ENCODE measurements at places on chromosomes 4 and X.

DNA sequence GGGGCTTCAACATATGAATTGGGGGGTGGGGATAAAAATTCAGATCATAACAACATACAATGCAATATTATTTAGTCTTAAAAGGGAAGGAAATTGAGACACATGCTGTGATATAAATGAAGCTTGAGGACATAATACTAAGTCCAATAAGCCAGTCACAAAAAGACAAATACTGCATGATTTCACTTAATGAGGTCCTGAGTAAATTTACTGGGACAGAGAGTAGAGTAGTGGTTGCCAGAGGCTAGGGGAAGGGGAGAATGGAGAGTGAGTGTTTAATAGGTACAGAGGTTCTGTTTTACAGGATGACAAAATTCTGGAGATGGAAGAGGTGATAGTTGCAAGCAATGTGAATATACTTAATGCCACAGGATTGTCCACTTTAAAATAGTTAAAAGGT, 89.2 kb upstream of the RAPGEF2 start:
- no peak for DNase-seq

- no peak for DNase-seq
These were observed 2.6 kb upstream of the UXT start for GRCh38 chrX:47661539-47661938.

- peak; percentile 67 for DNase-seq
These were observed at the start of gene SH3BP2 for GRCh38 chr4:2792711-2793585. SH3BP2 (plus strand) TSS chr4:2793085; CDS start chr4:2820618, 27,533 bp downstream.

DNA sequence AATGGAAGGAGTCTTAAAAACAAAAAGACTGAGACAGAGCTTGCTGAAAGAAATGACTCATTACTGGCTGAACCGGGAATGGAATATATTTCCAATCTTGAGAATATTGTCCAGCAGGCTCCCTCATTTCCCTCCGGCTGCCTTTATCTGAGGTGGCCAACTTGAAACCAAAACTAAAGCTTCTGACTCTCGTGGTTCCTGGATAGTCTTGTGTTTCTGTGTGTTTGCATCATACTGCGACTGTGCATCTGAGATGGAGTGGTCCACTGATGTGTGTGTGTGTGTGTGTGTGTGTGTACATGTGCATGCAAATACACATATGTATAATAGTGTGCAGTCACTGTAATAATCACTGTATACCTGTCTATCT, 145.6 kb upstream of the SCML1 start:
- DNase-seq = peak; percentile 4

DNA sequence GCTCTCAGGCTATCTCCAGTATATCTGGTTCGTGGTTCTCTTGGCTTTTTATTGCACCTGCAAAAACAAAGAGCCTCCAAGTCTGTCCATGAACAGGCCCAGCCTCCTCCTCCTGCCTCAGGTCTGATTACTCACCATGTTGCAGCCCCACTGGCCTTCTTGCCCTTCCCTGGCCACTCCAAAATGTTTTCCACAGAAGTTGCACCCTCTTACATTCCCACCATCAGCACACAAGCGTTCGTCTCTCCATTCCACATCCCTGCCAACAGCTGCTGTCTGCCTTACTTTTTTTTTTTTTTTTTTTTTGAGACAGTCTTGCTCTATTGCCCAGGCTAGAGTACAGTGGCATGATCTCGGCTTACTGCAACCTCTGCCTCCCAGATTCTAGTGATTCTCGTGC, 86.7 kb downstream of the RFC1 start:
- DNase-seq = no peak

GRCh38 chr4:54215379-54216077, 13.6 kb upstream of the PDGFRA start:
- DNase-seq = no peak

DNA sequence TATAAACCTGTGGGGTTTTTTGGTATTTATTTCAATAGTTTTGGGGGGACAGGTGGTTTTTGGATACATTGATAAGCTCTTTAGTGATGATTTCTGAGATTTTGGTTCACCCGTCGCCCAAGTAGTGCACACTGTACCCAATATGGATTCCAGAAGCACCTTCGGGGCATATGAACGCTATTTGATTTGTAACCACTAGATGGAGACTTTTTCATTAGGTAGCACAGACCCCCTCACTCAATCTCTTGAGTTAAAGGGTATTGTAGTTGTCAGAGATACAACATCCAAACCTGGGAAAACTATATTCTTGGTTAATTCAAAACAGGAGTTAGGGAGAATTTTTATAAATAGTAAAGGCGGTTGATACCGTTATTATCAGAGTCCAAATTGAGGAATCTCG, 79.8 kb downstream of the SPANXN3 start:
- DNase-seq = no peak

DNA sequence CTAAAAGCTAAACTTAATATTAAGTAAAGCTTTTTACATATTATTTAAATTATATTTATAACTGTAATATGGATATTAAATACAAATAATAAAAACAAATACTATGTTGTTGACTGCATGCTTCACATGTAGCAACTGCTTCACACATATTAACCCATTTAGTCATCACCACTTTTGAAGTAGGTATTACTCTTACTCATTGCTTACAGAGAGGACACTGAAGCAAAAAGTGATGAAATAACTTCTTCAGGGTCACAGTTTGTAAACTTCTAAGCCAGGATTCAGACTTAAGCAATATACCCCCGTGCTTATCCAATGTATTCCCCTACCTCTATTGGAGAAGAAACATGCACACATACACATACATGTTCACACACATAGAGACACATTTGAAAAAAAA, 166.6 kb downstream of the DKK2 start:
- no peak for DNase-seq

DNA sequence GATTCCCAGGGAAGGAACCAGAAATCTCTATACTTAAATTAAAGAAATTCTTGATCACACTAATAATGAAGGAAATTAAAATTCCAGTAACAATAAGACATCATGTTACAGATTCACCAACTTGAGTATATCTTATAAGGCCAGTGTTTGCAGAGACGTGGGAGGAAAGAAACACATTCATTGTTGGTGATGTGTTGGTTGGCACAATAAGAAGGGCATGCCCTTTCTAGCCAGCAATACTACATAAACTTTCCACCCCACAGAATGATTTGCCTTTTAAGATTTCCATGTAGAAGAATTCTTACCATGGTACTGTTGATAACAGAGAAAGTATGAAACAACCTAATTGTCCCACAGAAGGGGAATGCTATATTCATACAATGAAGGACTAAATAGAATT, 581.5 kb downstream of the STIM2 start:
- DNase-seq = no peak

- DNase-seq = no peak
These were observed 47.9 kb upstream of the RGN start for GRCh38 chrX:47030339-47030738.

GRCh38 chr4:185358514-185358913, 37.2 kb downstream of the LRP2BP start:
- no peak for DNase-seq

DNA sequence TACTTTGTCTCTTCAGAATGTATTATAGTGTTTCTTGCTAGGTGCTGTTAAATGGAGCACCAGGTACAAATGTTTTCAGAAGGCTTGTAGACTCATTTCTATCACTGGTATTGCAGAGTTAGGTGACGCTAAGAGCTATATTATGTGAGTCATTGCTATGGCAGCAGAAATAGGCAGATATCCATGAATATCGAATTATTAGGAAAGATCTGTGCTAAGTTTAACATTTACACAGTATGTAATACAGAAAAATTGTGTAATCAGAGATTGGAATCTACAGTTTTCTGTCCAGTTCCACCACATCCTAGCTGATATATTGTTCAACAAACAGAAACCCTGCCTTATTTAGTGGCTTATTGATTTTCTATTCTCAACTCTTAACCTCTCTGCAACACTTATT, 1025.5 kb downstream of the STIM2 start:
- no peak for DNase-seq

- no peak for DNase-seq
These were observed 66.0 kb upstream of the PLAC8 start for GRCh38 chr4:83180431-83180968.

DNA sequence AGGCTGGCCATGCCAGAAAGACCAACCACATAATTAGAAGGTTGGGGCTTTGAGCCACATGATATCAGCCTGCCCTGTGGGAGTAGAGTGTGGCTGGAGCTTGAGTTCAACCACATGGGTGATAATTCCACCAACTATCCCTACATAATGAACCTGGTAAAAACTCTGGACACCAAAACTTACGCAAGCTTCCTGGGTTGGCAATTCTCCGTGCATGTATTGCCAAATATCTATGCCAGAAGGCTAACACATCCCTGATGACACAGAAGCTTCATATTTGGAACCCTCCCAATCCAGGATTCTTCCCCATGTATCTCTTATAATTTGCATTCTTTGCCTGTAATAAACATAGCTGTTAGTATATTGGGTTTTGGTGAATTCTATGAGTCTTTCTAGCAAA, 68.2 kb downstream of the FUNDC1 start:
- no peak for DNase-seq

DNA sequence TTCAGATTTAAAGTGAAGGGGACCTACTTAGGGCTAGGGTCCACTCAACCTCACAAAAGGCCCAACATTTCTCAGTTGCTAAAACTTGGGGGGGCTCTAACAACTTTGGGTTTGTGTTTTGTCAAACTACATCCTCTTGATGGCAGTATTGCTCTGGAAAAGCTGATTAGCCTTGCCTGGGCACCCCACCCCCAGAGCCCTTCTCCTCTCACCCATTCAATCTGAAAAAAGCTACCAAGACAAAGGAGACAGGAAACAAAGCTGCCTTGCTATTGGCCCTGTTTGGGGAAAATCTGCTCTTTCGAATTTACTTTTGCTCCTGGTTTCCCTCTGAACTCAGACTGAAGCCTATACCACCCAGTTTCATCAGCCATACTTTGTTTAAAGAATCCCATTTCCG, 195.2 kb upstream of the STK26 start:
- peak; percentile 56 for DNase-seq

DNA sequence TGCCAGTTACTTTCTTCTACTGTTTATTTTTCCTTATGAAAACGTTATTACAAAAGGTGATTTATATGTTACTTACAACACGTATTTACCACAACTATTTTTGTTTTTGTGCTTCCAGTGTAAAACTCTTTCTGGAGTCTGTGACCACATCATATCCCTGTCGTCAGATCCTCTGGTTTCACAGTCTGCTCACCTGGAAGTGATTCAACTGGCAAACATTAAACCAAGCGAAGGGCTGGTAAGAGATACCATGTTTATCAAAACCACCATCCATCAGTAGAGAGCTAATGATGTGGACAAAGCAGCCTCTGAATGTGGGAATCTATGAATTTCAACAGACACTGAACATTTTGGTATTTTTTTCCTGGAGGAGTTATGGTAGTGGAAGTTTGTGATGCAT, 116.1 kb downstream of the CNKSR2 start:
- no peak for DNase-seq

DNA sequence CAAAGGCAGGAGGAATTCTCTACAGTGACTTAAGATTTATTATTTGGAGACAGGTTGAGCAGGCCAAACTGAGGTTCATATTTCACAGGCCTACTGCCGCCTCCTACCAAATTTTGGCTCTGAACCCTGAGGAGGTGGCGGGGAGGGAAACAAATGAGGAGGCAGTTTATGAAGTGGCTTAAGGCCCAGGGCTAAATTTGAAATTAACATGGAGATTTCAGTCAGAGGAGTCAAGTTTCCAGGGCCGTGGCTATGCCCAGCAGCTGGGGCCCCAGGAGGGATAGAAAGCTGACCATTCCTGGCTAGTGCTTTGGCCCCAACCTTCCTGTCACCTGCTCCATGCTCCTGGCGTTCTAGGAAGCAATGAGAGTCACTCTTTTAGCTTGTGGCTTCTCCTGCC, 73.4 kb upstream of the ARHGAP36 start:
- no peak for DNase-seq

DNA sequence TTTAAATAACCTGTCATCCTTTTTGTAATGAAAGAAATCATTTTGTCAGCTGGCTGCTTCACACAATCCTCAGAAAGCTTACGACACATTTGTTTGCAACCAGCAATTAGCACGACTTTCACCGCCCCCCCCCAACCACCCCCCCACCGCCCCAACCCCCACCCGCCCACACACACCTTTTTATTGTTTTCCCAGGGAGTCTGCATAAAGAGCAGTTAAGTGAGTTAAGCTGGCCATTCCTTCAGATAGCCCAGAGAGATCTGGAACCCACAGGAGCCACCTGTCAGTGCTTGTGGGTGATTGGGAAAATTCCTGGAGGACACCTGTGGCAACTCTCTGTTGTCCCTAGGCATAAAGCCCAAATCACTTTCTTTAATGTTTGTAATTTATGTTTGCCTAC, 175.7 kb upstream of the FMR1 start:
- DNase-seq = no peak

DNA sequence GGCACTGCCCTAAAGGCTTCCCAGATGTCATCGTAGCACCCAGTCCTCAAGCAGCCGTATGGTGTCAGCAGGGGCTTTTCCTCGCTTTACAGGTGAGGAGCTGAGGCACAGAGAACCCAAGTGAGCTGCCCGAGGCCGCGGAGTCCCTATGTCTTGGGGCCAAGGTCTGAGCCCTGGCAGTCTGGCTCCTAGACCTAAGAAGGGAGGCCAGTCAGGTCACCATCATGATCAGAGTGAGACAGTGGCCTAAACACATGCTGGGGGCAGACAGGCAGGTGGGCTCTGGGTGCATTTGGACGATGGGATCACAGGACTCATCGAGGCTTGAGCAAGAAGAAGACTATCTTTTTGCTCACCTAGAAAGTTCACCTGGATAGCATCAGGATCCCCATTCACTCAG, 94.9 kb downstream of the WFS1 start:
- DNase-seq = no peak

DNA sequence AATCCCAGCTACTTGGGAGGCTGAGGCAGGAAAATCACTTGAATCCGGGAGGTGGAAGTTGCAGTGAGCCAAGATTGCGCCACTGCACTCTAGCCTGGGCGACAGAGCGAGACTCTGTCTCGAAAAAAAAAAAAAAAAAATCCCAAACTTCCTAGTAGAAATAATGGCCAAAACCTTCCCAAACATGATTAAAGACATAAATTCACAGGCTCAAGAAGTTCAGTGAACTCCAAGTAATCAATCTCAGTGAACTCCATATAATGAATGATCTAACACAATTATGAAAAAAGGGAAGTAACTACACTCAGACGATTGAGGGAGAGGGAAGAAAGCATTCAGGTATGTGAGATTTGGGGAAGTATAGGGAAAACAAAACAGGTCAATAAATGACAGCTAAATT, 6.5 kb downstream of the FUNDC1 start:
- DNase-seq = no peak

DNA sequence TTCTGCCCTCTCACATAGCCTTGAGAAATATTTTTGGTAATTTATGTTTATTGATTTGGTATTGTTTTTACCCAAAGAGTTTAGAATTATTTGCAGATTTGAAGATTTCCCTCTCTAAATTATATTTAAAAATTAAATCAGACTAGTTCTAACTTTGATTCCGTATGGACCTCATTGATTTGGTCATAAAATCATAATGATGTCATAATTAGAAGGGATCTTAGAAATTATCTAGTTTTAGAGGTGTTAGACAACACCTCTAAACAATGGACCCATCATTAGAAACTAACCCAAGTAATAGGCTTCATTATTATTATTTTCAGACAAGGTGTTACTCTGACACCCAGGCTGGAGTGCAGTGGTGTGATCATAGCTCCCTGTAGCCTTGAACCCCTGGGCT, 24.1 kb downstream of the DLG3 start:
- DNase-seq = no peak

GRCh38 chr4:126701756-126702155, 931.0 kb upstream of the INTU start:
- DNase-seq = no peak
